ENCODE measurements at places on chromosomes 11 and 22.

GRCh38 chr22:49150801-49151221 is 676.9 kb downstream of the BRD1 start:
- no peak for DNase-seq

GRCh38 chr11:530960-531831 is 4.2 kb downstream of the HRAS start:
- no peak for DNase-seq

GRCh38 chr22:30920407-30920806 is 48.2 kb downstream of the MORC2 start:
- peak; percentile 65 for DNase-seq

GRCh38 chr11:116052603-116053547 is 548.7 kb upstream of the CADM1 start:
- DNase-seq, result no peak

All from MG63 (cell line).